B cell (primary cell): ENCODE measurements at places on chromosomes 2 and 18.
A peak's percentile ranks its signal among the peaks of the same experiment; 100 is the strongest.

GRCh38 chr2:191128172-191128910, 22.5 kb downstream of the STAT4 start:
- DNase-seq = no peak

- no peak for DNase-seq
Observed at GRCh38 chr2:195667974-195668373, 10.9 kb downstream of the SLC39A10 start.

GRCh38 chr18:741931-742512, 29.6 kb upstream of the ENOSF1 start:
- DNase-seq = peak; percentile 41

DNA sequence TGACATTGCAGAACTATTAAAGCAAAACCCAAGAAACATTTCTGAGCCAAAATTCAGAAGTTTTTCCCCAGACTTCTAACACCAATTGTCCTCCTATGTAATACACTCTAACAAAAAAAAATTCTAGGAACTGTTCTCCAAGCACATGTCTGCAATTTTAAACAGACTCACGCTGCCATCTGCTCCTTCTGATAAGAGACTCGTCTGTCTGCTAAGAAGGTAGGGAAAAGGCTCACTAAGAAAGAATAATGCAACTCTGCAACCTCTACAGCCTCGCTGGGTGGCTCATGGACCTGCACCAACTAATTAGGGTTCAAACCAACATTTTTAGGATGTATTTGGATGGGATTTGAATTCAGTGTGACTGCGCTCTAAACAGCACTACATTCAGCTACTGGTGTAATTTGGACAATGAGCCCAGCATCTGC, 366.5 kb downstream of the DSC3 start:
- DNase-seq = no peak

DNA sequence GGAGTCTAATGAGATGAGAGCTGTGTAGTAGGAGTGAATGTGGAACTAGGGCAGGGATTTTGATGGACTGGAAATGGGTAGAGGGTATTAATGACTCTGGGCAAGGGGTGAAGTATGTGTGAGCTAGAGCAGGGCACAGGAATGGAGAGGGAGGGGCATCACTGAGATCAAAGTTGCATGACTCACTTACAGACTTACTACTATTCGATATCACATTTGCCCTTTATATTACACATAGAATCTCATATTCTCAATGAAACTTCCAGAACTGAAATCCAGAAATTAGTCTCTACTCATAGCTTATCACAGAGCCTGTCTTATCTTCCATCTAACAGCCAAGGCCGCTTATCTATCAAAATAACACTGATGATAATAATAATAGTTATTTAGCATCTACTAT, 20.0 kb upstream of the ITGB6 start:
- no peak for DNase-seq

DNA sequence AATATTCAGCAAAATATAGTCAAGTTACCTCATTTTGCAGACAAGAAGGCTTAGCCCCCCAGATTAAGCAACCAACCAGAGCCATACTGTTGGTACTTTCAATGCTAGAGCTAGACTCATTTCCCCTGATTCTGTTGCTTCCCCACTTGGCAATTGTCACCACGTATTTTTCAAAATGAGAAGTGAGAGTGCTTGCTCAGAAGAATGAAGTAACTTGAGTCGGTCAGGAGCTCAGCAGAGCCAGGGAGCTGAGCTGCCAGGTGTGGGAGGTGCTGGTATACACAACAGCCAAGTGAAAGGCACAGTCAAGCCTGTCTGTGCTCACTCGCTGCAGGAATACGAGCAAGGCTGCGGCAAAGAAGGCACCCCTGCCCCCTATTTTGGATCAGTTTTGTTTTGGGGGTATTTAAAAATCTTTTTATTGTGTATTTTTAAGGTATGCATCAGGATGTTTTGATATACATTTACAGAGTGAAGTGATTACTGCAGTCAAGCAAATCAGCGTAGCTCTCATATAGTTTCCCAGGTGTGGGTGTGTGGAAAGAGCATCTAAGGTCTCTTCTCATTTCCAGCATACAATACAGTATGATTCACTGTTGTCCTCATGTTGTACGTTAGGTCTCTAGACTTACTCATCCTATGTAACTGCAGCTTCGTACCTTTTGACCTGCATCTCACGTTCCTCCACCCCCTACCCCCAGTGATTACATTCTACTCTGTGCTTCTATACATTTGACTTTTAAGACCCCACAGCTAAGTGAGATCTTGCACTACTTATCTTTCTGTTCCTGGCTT, 62.4 kb downstream of the MRPS9 start:
- peak; percentile 32 for DNase-seq

- no peak for DNase-seq
Observed at GRCh38 chr2:16257322-16258028, 317.1 kb downstream of the MYCN start.

- no peak for DNase-seq
Observed at GRCh38 chr2:56287974-56288373, 104.2 kb downstream of the CCDC85A start.
